ENCODE measurements at places on chromosomes 7 and 10. TPM values are rescaled to one million over a fixed set of nuclear protein-coding genes. Genes with fewer than 3 reads are reported as not detected.

SAMD9 gene
- 3.0 TPM for total RNA-seq

MKX gene
- total RNA-seq = 2.6 TPM

IGF2BP3 gene
- 11.7 TPM for total RNA-seq

C7orf57 gene
- not detected for total RNA-seq

TAC1 gene
- not detected for total RNA-seq

CYP26C1 gene
- not detected for total RNA-seq

CLIP2 gene
- total RNA-seq = 26.2 TPM
